ENCODE measurements at places on chromosomes 6 and 20.

- DNase-seq, result no peak
Measured at GRCh38 chr6:108902382-108902792, 54.2 kb downstream of the ARMC2 start.

GRCh38 chr6:23179994-23180393, 610.6 kb downstream of the HDGFL1 start:
- DNase-seq, result no peak

- no peak for DNase-seq
Measured at GRCh38 chr6:20340068-20340848, 61.4 kb upstream of the E2F3 start.

DNA sequence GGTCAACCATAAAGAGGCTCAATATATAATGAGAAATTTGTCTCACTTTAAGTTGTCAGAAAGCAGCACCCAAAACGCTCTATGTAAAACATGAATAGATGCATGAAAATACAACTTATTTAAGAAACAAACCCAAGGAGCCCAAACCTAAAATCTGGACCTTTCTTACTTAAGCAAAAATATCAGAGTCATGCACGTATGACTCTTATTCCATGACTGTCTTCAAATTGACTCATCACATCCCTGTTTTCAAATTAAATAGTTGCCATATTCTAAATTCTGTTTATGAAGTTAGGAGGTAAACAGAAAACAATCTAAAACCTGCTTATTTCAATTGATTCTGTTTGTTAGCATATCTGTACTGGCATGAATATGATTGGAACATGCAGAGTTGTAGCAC, 42.1 kb downstream of the ANKRD6 start:
- no peak for DNase-seq

DNA sequence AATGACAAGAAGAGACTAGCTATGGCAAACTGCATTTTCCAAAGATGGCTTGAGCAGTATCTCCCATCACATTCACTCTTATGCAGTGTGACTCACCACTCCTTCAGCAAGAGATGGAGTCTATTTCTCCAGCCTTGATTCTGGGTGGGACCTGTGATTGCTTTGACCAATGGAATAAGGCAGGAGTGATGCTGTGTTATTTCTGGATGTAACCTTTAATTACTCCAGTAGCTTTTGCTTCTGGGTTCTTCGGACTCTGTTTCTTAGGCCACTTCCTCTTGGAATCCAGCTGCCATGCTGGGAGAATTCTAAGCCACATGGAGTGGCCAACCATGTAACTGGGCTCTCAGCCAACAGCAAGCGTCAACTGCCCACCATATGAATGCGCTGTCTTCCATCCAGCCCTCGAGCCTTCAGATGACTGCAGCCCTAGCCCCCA, 50.7 kb downstream of the TGM2 start:
- DNase-seq, result no peak

- DNase-seq, result peak; percentile 54
Measured at GRCh38 chr6:132131758-132132157, 180.6 kb upstream of the CCN2 start.

DNA sequence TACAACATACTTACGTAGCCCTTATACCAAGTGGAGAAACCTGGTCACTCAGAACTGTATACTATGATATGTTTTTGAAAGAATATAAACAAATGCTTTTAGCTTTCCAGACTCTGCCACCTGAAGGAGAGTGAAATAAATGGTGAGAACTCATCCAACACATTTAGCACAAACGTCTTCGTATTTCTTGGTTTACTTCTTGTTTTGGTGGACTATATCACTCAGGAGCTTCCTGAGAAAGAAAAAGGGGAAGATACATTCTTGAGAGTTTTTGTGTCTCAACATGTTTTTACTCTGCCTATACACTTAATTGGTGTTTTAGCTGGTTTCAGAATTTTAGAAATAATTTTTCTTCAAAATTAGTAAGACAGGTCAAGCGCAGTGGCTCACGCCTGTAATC, 19.4 kb upstream of the CTAGE9 start:
- DNase-seq, result no peak

DNA sequence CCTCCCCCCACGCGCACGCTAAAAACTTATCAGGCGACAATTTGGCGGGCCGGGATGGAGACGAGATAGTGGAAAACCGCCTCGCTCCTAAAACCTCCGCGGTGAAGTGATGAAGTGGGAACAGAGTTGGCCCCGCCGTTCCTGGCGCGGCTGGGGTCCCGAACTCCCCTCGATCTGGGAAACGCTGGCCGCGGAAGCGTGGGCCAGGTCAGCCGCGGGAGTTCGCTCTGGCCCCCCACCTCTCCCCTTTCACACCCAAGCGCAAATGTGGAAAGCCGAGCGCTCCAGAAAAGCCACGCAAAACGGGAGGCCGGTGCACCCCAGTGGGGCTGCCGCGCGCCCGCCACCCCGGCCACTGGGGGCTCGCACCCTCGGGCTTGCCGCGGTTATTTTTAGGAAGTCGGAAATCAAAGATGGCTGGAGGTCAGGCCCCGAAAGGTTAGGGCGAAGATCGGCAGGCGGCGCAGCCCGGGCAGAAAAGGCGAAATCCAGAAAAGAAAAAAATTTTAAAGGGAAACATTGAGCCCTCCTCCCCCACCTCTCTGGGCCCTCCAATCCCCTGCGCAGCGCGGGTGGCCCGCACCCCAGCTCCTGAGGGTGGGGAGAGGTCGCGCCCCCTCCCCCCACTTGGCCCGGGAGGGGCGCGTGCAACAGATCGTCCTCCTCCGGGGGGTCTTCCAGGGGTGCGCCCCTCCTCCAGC, 1.0 kb downstream of the SALL4 start:
- DNase-seq, result no peak

DNA sequence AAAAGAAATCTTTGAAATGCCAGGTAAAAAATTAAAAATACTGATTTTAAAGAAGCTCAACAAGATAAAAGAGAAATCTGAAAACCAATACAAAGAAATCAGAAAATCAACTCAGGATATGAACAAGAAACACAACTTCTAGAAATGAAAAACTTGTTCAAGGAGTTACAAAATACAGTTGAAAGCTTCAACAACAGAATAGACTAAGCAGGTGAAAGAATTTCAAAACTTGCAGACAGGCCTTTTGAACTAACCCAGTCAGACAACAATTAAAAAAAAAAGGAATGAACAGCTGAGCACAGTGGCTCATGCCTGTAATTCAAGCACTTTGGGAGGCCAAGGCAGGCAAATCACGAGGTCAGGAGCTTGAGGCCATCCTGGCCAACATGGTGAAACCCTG, 57.8 kb downstream of the PDSS2 start:
- DNase-seq, result no peak

GRCh38 chr6:28897369-28897745, 26.4 kb downstream of the TRIM27 start:
- DNase-seq, result peak; percentile 2

DNA sequence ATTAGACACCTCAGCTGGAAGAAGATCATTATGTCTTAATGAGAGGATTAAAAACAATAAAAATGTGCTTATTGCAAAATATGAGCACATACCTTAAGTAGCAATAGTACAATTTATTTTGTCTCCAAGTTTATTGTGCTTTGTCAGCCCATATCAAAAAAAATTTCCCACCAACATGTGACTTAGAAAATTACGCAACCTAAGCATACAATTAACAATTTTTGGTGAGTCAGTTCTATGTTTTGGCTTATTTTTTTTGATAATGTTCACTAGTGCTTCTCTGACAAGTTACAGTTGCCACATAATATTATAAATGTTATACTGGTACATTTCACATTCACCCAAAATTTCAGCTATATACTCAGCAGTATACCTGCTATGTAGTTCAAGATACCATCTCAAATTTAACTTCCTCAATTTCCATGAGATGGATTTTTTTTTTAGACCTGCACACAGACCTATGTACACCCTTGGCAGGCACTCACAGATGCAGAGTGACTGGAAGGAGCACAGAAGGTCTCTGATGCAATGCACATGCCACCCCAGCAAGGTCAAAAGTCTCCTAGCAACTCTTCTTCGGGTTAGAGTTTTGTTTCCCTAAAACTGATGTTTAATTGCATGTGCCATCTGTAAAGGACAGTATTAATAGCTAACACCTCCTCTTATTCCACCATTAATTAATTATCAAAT, 112.4 kb downstream of the PRKN start:
- no peak for DNase-seq

DNA sequence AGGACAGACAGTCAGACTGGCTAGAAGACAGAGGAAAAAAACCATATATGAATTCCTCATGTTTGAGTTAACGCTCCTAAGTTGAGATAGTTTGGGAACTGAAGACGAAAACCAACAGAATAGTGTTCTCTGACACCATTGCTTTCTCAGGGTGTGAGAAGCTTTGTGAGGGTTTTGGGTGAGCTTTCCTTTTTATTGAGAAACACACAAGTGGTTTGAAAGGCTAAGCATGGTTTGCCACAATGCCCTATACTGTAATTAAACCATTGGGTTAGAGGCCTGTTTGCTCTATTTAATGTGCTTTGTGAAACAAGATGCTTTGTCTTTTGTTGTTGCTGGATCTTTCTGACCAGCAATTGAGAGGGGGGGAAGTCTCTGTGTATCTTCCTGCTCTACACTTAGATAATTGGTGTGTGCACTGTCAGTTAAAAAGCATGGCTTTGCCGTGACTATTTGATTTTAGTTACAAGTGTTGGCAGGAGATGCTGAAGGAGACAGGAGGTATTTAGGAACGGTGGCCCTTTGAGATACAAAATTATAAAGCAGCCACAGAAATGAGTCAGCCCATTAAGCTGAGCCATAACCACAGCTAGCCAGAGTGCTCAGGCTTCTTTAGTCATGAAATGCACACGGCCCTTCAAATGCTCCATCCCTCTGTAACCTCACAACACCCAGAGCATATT, 273.0 kb upstream of the PREP start:
- DNase-seq, result peak; percentile 85

- no peak for DNase-seq
Measured at GRCh38 chr6:32196682-32197616, 4.5 kb upstream of the GPSM3 start.

GRCh38 chr6:125910527-125910926, 46.0 kb upstream of the HINT3 start:
- no peak for DNase-seq

- no peak for DNase-seq
Measured at GRCh38 chr20:59749301-59749700, 145.0 kb downstream of the PHACTR3 start.
